Stimulated activated CD4-positive, alpha-beta T cell treated with anti-CD3 and anti-CD28 coated beads, Interleukin-4, amount 100 ng/mL, for 4 hours (primary cell): ENCODE measurements at places on chromosomes 1 and 21.

GRCh38 chr1:161251579-161251978 is 7.0 kb upstream of the PCP4L1 start:
- DNase-seq = no peak

DNA sequence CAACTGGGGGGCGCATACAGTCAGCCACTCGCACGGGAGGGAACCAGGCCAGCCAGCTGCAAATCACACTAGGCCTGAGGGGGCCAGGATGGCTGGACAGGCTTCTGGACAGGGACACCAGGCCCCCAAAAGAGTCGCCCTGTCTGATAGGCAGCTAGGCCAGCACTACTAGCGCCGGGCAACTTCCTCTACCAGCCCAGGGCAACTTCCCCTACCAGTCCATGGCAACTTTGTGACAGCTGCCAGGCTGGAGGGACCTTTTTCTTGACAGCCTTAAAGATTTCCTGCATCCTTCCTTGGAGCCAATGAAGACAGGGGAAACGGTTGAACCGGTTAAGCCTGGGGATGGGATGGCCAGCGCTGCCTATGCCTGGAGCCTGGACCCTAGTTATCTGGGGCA is 5.1 kb downstream of the IFFO2 start:
- no peak for DNase-seq

GRCh38 chr1:38135625-38136414 is 89.2 kb upstream of the POU3F1 start:
- DNase-seq = no peak

- no peak for DNase-seq
Measured at GRCh38 chr1:51899022-51899421, 20.5 kb upstream of the NRDC start.

GRCh38 chr1:7196036-7196911 is 411.0 kb downstream of the CAMTA1 start:
- no peak for DNase-seq

- no peak for DNase-seq
Measured at GRCh38 chr21:39690454-39690853, 54.5 kb upstream of the IGSF5 start.

DNA sequence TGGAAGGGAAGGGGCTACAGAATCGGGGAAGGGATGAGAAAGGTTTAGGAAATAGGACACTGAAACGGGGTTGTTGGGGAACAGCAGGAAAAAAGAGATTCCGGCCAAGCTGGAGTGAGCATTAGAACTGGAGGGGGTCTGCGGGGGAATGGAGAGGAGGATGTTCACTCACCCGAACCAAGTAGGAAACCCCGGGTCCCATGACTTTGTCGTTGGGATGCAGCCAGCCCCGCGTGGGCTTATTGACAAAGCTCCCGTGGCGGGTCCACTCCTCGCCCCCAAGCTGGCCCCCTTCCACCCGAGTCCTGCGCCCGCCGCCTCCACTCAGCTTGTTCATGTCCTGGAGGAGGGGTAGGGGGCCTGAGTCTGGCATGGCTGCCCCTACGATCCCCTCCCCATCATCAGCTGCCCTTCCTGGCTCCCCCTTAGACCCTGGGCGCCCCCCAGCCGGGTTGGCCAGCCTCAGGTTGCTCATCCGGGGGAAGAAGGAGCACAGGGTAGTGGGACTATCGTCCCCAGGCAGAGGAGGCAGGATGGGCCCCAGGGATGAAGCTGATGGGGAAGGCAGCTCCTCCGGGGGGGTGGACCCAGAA is 591 bp downstream of the SHC1 start:
- no peak for DNase-seq

DNA sequence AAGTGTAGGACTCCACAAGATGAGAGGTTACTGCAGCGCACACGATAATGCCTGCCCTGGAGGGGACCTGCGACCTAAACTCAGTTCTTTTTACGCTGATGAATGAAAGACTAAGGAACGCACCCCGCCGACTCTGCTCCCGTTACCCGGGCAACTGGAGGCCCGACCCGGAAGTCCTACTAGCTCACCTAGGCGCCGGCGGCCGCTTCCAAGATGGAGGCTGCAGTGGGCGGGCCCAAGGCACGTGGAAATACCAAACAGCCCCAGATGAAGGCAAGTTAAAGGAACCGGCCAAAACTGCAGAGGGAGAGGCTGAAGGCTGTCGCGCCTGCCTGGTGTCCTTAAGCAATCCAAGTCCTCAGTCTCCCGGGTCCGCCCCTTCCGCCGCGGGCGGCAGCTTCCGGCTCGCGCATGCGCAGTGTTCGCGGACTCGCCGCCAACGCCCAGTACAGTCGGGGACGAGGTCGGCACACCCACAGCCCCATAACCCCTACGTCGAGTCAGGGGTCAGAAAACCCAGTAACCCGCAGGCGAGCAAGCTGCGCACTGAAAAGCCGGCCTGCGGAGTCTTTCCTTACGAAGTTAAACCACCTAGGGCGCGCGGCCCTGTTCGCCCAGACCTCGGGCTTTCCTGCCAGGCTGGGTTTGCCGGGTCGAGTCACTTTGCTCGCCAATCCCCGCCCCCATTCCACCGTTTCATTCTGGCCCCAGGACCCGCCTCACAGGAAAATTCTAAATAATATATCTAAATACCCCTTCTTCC is at the start of gene SETD4:
SETD4 (minus strand) TSS at position 368 of the 763 bp plus-strand sequence. CDS start 1,638 bp downstream, outside the sequence.
- DNase-seq = peak; percentile 91

DNA sequence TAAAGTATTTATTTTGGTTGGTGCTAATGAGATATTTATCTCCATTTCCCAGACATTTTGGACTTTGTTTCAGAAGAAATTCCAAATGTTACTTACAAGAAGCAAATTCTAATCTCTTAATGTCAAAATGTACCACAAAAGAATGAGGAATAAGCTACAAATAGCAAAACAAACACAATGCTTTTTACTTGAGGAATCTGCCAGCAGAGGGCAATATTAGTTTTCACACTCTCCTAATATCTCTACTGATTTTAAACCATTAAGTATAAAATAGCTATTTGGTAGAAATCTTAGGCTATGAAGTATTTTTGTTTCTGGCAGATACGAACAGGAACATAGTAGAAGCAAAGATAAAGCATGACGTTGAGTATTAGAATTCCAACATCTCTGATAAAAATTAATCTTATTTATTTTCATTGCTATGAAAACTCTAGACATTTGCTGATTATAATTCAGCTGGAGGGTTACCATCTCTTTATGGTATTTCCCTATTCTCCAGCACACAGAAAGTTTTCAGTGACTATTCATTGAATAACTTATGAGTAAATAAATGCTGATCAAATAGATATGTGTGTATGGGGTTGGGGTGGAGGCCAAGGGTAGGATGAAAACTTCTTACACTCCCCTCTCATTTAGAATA is 13.4 kb upstream of the HMCN1 start:
- DNase-seq = no peak

- DNase-seq = no peak
Measured at GRCh38 chr1:177873238-177873637, 96.6 kb downstream of the SEC16B start.

- DNase-seq = no peak
Measured at GRCh38 chr1:244062156-244062725, 11.2 kb downstream of the ZBTB18 start.

DNA sequence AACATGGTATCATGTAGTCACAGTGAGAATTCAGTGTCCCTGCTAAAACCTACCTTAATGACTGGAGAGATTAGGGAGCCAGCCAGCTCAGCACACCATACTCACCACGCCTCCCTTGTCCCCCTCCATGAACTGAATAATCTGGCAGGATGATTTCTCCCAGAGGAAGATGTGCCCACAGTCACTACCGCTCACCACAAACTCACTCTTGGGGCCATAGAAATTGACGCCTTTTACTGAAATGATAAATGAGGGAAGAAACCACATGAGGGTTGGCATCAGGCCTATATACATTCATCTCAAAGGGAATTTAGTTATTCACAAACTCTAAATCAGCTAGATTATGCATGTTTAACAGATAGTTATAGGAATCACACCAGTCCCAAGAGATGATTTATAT is 17.4 kb downstream of the PEA15 start:
- DNase-seq = no peak

- DNase-seq = no peak
Measured at GRCh38 chr1:236112332-236112627, 30.1 kb upstream of the GPR137B start.

GRCh38 chr1:222970040-222970439 is 155.2 kb downstream of the DISP1 start:
- no peak for DNase-seq

DNA sequence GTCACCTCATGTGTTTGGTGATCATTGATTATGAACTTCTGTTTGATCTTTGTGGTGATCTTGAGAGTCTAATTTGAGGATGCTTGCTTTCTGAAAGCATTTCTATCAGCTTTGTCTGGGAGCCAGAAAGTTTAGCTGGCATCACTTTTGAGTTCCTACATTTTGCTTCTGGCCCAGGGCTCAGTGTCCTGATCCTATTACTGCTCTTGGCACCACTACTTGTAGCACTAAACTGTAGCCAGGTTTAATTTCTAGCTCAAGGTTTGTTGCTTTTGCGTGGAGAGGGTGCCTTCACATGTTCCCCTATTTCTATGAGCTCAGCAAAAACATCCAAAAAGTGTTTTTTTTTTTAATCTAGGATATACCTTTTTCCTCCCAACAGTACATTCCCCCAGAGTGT is 9.3 kb downstream of the TTC3 start:
- no peak for DNase-seq

GRCh38 chr1:198699167-198700015 is 60.6 kb downstream of the PTPRC start:
- peak; percentile 70 for DNase-seq

GRCh38 chr1:96309783-96310182 is 411.8 kb upstream of the PTBP2 start:
- no peak for DNase-seq

GRCh38 chr1:51425955-51426354 is 93.1 kb downstream of the EPS15 start:
- DNase-seq = no peak

- DNase-seq = no peak
Measured at GRCh38 chr1:97337250-97338030, 583.4 kb downstream of the DPYD start.

GRCh38 chr21:14870853-14871149 is 194.0 kb downstream of the NRIP1 start:
- DNase-seq = no peak

GRCh38 chr1:163866564-163866963 is 544.8 kb downstream of the NUF2 start:
- DNase-seq = no peak

DNA sequence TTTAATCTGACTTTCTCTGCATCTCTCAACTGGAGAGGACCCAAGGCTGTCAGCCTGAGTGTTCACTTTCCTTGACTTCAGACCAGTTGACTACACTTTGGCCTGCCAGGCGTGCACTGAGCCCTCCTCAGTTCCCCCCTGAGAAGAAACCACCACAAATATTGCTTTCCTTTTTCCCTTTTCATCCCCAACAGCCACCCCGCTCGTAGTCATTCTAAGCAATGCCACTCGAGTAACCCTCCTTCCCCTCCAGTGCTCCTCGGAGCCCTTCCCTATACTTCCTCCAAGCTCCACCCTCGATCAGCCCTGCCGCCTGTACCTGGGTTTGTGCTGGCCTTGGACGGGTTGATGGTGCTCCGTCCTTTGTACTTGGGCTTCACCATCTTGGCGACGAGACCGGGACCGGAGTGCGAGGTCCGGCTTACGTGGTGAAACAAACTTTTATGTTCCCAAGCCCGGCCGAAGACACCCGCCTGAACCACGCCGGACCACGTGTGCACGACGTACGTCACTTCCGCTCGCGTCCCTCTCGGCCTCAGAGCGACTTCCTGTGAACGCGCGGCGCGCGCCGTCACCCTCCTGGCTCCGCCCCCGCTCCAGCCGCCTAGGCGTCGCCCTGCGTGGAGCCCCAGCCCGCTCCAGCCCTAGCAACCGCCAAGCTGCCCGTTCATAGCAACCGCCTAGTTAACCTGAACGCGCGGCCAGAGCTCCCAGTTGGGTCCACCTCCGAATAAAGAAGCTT is at the start of gene GNL2:
GNL2 (minus strand) TSS at position 498 of the 742 bp plus-strand sequence; CDS start at position 383, 115 bp downstream.
- DNase-seq = peak; percentile 96

DNA sequence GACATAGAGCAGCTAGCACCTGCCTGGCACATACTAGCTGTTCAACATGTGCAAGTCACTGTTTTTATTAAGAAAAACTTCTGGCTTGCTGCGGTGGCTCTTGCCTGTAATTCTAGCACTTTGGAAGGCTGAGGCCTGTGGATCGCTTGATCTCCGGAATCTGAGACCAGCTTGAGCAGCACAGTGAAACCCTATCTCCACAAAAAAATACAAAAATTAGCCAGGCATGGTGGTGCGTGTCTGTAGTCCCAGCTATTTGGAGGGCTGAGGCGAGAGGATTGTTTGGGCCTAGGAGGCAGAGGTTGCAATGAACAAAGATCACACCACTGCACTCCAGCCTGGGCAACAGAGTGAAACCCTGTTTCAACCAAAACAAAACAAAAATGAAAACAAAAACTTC is 27.7 kb upstream of the C8B start:
- DNase-seq = no peak

DNA sequence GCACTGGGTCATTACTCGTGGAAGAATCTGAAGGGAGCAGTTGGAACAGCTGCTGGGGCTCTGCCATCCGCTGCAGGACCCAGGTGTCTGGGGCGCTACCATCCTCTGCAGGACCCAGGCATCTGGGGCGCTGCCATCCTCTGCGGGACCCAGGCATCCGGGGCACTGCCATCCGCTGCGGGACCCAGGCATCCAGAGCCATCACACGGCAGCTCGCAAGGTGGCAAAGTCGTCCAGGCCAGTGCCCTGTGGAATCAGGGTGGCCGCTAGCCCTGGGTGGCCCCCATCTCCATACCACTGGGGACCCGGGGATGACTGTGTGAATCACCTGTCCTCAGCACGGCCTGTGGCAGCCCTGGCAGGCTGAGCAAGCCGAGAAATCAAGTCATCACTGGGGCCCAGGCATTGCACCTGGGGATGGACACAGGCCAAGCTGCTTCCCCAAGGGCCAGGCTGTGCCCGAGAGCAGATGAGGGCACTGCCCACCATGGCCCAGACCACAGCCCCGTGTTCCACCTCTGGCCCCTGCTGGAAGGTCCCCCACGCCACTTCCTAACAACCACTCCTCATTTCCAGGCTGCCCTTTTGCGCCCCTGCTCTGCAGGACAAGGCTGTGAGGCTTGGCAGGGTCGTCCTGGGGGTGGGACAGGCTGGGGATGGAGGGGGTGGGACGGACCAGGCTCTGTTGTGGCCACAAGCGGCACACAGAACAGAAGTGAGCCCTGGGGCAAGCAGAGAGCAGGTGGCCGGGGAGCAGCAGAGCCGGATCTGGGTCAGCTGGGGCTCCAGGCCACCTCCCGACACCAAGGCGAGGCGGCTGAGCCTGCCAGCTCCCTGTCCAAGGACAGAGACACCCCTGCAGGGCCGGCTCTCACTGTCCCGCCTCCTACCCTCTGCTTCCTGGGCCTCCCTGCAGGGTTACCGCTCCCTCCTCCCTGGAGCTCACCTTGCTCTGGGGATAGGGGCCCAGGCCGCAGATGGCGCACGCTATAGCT is 12.7 kb downstream of the GABRD start:
- no peak for DNase-seq
